ENCODE measurements at places on chromosomes 7 and 10.

- no peak for DNase-seq
These were observed 129.6 kb downstream of the NPSR1 start for GRCh38 chr7:34787586-34787985.

DNA sequence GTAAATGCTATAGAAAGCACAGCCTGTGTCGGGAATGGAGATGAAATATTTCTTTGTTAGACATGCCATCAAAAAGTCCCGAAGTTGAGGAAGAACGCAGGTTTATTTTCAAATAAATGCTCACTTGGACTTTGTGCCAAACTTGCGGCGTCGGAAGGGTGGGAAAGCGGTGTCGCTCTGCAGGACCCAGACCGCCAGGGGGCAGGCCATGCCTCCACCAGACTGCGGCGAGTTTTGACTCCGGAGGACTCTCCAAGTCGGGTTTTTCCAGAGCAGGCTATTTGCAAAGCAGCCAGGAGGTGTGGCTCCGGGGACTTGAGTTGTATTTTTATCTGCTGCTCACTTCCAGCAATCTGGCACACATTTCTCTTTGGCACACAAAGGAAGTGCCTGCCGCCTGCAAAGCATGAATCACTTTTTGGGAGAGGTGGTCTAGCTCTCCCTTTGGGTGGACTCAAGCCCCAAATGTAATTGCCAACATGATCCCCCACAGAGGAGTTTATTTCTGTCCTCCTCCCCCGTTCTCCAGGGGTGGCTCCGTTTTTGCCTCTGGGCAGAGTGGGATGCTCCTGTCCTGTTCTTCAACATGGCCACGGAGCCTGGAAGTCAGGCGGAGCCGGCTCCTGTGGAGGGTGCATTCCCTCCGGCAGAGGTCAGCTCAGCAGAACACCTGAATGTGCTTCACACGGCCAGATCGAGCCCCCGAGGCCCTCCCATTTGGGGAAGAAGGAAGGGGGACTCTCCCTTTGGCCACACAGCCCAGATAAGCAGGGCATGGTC, 82.3 kb upstream of the GPR26 start:
- peak; percentile 64 for DNase-seq

DNA sequence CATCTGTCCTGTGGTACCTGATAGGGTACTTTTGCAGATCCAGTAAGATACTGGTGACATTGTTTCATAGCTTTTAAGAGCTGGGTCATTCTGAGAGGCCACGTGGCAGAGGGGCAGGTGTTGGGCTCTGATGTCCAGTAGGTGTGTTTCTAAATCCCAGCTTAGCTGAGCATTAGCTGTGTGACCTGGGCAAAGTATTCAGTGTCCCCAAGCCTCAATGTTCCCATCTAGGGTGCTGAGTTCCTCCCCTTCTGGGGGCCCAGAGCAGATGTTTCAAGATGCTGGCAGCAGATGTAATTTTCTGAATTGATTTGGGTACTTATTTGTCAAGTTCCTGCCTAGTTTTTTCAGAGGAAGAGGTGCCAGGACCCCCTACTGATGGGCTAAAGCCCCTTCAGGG, 52.9 kb downstream of the NEURL1 start:
- DNase-seq: no peak

DNA sequence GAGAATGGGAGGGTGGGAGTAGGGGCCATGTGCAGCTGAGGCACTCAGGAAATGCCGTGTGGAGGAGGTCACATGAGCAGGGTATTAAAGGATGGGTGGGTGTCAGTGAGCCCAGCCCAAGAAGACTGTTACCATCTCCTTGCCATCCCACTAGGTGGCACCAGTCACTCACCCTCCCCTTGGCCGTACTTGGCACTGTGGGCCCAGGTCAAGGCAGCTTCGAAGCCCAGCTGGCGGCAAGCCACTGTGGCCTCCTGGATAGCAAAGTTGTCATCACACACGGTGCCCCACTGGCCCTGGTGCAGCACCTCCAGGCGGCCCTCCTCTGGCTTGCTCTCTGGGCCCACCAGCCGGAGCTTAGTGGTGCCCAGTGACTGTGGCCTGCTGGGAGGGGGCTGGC, 5.4 kb downstream of the LOXL4 start:
- DNase-seq: peak; percentile 61

DNA sequence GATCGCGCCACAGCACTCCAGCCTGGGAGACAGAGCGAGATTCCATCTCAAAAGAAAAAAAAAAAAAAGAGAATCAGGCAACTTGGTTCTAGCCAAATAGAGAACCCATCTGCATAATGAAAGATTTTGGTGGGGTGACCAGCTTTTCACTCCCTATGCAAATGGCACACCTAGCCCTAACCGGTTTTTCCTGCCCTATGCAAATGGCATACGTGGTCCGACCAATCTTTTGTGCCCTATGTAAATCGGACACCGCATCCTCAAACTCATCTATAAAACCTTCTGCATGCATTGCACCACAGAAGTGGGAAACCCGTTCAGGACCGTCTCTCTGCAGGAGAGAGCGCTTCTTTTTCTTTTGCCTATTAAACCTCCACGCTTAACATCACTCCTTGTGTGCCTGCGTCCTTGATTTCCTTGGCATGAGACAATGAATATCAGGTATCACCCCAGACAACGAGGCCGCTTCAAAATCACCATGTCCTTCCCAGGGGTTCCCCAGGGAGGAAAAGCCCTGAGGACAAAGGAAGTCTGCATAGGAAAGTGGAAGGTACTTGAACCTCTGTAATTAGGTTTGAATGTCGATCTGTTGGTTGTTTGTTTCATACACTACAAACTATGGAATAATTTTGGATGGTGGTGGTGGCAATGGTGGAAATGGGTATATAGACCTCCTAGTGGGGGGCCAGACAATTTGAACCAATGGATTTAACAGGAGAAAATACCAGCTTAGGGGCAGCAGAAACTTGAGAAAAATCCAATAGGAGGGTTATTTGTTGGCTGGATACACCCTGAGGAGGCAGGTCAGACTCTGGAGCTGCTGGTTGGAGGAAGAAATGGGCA, 396.2 kb downstream of the TYW1 start:
- DNase-seq: no peak

DNA sequence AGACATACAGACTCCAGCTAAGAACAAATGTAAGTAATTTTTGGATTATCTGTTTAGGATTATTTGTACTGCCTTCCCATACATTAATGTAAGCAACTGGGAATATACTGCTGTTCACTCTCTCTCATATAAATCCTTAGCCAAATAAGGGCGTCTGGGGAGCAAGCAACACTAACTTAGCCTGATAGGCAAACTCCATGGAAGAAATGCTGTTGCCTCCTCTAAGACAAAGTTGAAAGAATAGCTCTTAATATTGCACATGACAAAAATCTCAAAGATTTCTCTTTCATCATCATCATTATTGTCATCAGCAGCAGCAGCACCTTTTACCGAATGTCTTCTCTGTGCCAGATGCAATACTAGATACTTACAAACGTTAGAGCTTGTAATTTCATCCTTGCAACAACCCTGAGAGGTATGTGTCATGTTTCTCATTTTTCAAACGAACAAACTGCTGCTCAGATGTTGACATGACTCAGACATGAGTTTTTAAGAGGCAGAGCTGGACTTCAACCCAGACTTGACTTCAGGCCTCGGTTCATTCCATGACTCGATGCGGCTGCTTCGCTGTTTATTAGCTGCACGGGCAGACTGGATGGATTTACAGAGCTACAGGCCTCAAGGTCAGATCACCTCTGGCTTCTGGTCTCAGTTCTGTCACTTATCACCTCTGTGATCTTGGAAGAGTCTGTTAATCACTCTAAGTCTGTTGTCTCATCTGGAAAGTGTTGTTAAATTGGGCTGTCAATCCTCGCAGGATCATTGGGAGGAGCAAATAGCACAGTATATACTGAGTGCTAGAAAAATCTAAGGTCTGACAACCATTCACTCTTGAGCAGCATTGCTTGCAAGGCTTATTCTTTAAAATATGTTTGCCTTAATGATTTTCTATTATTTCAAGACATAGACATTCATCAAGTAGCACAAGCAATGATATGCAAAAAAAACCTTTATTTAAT, 126.3 kb upstream of the CELF2 start:
- no peak for DNase-seq

- no peak for DNase-seq
These were observed 763.6 kb downstream of the PHTF2 start for GRCh38 chr7:78562191-78562590.

DNA sequence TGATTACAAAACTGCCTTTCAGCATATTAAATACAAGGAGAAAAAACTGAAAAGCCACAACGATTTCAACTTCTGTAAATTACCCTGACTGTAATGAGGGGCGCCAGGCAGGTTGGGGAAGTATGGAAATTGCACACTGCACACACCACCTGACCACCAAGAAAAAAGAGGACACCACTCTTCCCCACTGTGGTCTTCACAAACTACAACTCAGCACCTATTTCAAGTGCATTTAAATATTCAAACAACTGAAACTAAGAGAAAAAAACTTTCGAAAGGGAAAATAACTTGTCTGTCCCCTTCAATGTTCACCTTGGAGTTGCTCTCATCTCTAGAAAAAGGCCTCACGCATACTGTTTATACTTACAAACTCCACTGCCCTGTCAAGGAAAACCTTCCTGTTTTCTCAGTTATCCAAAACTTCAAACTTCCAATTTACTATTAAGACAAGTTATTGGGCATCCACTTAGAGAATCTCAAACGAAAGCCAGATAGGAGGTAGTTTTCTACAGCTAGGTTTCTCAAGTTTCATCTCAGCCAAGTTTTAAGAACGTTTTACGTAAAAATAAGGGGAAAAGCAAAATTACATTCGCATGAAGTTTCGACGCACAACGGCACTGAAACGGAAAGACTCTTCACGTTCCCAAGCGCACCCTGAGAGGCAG, 1.4 kb downstream of the LARP4B start:
- no peak for DNase-seq

- no peak for DNase-seq
These were observed 2.3 kb upstream of the JAKMIP3 start for GRCh38 chr10:132063432-132063831.

DNA sequence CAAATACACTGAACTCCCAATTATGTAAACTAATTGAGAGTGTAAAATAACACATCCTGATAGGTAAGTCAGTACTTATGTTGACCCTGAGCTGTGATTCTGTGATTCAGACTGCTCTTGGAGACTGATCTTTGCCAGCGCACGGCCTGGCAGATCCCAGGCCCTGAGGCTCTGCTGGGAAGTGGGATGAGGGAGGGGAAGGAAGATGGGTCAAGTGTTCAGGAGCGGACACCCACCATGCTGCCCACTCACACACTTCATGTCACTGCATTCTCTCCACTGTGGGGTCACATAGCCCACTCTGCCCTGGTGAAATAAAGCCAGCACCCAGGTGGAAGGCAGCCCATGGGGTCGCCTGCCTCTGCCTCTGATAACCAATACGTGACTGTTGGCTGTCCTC, 226.2 kb downstream of the TNS3 start:
- no peak for DNase-seq
